ENCODE measurements at places on chromosomes 3 and 15.
A peak's percentile ranks its signal among the peaks of the same experiment; 100 is the strongest.

GRCh38 chr15:59283717-59284391, 77.2 kb downstream of the LDHAL6B start:
- no peak for DNase-seq

GRCh38 chr3:111581403-111582119, 13.6 kb downstream of the ZBED2 start:
- DNase-seq = no peak

DNA sequence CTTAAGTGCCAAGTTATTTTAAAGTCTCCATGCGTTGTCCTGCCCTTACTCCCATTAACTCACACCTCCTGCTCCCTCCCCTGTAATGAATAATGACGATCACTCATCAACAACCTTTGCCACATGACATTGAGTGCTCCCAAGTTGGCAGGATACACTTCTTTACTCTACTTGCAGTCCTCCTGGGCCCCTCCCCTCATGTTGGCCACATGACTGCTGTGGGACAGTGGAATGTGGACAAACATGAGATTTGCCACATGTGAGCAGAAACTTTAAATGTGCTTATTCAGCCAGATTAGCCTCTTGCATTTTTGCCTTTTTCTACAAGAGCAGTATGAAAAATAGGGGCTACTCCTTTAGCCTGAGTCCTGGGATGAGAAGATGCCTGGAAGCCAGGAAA, 167.9 kb downstream of the DCLK3 start:
- DNase-seq = no peak

GRCh38 chr3:115518100-115518852, 105.0 kb upstream of the GAP43 start:
- DNase-seq = peak; percentile 52

DNA sequence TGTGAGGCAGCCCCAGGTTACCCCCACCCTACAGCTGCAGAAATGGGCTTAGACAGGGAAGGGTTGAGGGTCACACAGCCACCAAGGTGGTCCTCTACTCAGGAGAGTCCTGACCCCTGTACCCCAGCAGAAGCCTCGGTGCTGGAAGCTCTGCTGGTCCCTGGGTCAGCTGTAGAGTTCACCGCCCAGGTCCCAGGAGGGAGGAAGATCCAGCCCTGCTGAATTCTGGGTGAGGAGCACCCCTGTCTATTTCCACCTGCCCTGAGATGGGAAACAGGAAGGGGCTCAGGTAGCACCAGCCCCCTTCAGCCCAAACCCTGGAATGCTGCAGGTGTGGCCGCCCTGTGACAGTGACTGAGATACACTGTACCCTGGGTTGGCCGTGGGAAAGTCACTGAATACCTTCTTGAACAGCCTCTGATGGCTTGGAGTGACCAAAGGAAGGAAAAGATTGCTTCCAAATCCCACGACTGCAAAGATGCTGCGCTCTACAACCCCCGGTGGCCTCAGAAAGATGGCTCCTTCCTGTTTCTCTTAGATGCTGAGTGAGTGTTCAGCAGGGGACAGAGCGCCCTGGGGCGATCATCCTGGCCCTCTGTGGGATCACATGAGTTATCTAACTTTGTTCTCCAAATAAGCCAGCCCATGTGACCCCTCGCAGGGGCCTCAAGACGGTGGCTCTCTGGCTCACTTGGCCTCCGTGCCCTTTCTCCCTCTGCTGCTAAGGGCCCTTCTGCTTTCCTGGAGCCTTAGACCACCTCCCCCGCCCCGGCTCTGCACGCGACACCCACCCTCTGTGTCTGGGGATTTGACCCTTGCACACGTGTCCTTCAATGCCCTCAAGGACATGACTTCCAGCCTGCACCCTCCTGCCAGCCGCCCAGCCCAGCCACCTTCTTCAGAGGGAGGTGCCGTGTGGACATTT, 141.9 kb downstream of the NSMCE3 start:
- no peak for DNase-seq

DNA sequence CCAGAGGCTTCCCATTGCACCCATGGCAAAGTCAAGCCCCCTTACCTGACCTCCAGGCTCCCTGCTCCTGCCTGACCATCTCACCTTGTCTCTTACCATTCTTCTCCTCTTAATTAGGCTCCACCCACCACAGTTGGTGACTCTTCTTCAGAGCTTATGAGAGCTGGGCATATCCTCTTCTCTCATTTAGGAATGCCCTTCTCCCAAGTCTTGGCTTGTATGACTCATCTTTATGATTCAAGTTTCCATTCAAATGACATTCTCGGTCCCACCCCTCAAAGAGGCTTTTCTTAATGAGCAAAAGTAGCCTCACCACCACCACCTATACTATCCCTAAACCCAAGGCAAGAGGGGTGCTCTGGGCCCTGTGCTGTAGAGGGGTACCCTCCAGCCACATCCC, 55.3 kb upstream of the NUDT16 start:
- DNase-seq = no peak

DNA sequence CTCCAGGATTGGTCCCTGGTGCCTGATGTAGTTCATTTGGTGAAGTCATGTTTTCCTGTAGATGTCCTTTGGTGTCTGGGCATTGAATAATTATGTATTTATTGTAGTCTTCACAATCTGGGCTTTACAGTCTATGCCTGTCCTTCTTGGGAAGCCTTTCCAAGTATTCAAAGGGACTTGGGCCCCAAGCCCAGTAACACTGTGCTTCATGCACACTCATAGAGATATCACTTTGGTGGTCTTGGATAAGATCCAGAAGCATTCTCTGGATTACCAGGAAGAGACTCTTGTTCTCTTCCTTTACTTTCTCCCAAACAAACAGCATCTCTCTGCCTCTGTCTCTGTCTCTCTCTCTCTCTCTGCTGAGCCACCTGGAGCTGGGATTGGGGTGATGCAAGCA, 281.1 kb upstream of the GOLGA6L4 start:
- DNase-seq = no peak

- no peak for DNase-seq
These were observed 287.3 kb upstream of the MME start for GRCh38 chr3:154792828-154793227.

DNA sequence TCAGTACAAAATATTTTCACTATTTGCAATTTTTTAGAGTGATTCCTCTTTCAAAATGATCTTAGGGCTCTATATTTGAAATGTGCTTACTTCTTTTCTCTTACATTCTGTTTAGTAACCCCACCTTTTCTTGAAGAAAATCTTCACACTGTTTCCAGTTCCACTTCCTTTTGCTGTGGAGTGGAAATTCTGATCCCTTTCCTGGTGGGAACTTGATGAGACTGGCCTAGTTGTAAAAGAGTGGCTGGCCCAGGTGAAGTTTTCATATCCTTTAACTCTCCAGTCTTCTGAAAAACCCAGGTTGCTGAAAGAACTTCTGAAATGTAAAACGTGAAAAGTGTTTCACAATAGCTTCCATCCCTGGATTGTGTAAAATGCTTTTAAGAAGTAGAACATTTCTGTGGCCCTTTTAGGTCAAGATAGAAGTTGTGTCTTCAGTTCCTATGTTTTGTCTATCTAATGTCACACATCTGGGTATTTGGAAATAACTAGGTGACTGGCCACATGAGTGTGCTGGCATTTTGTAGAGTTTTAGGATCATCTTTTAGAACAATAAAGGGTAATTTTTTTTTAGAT, 84.8 kb upstream of the LRIG1 start:
- no peak for DNase-seq

- DNase-seq = no peak
These were observed 6.9 kb upstream of the PLXND1 start for GRCh38 chr3:129613367-129613740.

GRCh38 chr3:153595186-153595815, 433.3 kb downstream of the RAP2B start:
- peak; percentile 9 for DNase-seq

DNA sequence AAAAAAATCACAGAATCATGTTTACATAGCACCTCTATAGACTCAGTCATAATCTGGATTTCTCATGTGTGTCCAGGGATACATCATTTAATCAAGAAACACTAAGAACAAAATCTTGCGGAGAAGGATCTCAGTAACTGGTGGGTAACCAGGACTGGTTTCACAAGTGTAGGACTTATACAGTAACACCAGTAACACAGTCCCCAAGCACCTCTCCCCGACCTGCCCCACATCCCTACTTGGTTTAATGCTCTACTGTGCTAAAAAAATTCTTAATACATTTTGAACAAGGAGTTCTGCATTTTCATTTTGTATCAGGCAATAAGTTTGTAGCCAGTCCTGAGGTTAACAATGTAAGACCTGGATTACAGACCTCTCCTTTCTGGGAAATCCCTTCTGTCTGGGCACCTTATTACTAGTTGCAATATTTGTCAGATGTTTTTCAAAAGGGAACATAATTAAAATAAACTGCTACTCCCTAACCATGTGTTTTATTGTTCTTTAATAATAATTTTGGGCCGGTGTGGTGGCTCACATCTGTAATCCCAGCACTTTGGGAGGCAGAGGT, 57.6 kb upstream of the BBX start:
- no peak for DNase-seq

GRCh38 chr15:93250209-93250608, 161.2 kb upstream of the RGMA start:
- DNase-seq = no peak

- DNase-seq = no peak
These were observed 56.3 kb downstream of the PPP2R3A start for GRCh38 chr3:136021803-136022202.

DNA sequence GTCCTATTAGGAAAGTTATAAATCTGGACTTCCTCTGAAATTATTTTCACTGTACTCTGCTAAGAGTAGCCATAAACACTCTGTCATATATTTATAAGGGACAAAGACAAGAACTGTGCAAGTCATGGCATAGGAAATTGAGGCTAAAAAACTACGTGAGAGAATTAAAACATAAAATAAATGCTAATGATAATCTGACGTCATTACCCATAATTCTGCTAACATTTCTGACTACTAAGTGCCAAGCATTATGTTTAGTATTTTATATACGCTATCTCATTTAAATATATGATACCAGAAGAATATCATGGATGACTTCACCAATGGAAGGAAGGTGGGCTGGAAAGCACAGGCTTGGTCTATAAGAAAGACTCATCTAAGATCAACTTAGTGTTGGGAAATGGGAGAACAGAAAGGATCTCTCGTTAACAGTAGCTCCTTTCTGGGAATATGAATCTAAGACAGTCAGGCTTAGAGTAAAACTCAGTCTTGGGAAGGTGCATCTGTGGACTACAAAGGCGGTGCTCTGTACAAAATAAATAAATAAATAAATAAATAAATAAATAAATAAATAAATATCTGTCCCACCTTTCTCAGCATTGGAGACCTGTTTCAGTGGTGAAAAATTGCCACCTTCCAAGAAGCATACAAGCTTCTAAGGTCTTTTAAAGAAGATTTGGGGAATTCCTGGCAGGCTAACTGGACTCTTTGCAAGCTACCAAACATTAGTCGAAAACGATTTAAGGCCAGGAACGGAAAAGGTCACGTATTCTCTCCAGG, 267.4 kb downstream of the CGGBP1 start:
- DNase-seq = no peak

DNA sequence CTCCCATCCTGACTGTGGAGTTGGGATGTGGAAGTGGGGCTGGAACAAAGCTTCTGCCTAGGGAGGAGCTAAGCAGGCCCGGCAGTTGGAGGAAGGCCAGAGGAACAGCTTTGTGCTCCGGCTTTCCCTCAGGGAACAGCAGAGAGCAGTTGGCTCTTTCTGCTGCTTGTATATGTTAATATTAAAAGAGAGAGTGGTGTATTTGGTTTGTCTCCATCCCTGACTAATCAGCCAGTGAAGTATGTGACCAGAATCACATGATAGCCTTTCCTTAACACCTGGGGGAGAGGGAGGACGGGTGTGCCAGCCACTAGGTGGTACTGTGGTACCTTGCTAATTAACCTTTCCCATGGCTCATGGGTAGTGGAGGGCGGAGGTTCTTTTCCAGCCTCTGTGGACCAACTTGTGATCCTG, 10.0 kb downstream of the EIF2B5 start:
- no peak for DNase-seq

DNA sequence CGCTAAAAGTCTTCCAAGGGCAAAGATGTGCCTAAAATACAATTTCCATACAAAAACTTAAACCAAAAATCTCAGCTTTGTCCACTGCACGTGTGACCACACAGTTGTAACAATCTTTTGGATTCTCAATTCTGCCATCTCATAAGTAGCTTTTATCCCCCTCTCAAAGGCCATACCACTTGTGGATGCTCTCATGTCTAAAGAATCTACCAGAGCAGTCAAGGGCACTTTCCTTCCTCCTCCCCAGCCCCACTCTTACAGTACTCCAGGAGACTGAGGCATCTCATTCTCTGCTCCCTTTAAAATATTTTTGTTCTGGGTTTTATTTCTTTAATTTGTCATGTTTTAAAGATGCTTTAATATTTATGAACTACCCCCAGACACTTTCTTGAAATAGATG, 102.3 kb upstream of the PFN2 start:
- DNase-seq = no peak

GRCh38 chr3:178343433-178344038, 192.7 kb upstream of the KCNMB2 start:
- no peak for DNase-seq

DNA sequence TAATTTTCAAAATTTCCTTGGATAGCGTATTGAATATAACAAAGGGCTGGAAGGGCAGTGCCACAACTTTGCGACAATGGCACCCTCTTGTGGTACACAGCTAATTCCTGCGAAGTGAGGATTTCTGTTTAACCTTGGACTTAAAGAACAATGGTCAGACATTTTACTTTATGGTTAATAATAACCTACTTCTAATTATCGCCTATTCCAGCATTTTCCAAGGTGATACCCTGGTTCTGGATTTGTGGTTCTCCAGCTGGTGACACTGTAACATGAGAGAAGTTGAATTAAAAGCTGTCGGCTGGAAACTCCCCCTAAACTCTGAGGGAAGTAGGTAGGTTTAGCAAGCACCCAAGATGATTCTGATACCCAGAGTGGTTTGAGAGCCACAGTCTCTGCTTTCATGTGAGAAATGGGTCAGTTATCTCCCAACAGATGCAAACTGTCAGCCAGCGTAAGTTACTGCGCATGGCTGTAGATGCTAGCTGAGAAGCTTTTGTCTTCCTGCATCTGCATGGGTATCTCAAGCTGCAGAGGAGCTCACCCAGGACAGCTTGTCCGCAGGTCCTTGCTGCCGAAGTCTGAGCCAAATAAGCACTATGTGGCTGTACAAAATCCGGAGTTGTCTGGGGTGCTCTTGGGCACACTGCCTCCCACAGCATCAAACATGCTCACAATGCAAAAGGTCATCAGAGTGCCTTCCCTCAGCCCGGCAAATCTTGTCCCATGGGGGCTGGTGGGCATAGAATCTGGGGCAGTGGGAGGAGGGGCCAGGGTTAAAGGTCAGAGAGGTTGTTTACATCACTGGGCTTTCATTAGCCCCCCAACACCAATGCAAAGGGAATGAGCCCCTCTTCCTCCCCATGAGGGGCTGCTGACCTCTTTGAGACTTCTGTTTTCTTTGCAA, 6.6 kb upstream of the CHSY1 start:
- no peak for DNase-seq

- no peak for DNase-seq
These were observed 400.1 kb downstream of the GRM7 start for GRCh38 chr3:7260975-7261374.

GRCh38 chr15:32908135-32908801, 190.5 kb downstream of the GREM1 start:
- DNase-seq = no peak
